ENCODE measurements at places on chromosomes 11 and 22. TPM values are rescaled to one million over a fixed set of nuclear protein-coding genes. Genes with fewer than 3 reads are reported as not detected.

- H3K4me3 ChIP-seq: no peak overlapping the region
- no peak overlapping the region for H3K27ac ChIP-seq
- no peak for DNase-seq
- peaks cover 11% of the 10 kb centered on the region for H3K4me1 ChIP-seq
Observed at GRCh38 chr22:47146941-47147340, 384.5 kb downstream of the TBC1D22A start.

GRCh38 chr11:85232559-85232958, 394.6 kb downstream of the DLG2 start:
- H3K36me3 ChIP-seq: no peaks in the 10 kb centered on the region
- no peak overlapping the region for H3K4me3 ChIP-seq
- DNase-seq: no peak
- H3K27me3 ChIP-seq: no peaks in the 10 kb centered on the region
- no peak overlapping the region for H3K27ac ChIP-seq
- H3K4me1 ChIP-seq: no peaks in the 10 kb centered on the region

GRCh38 chr22:35353318-35353717, 27.6 kb upstream of the HMOX1 start:
- H3K27ac ChIP-seq: peak overlapping the region; percentile 57
- peaks cover 37% of the 10 kb centered on the region for H3K4me1 ChIP-seq
- H3K36me3 ChIP-seq: peaks cover 2% of the 10 kb centered on the region
- no peak overlapping the region for H3K4me3 ChIP-seq
- peak; percentile 42 for DNase-seq

TMEM86A gene
- total RNA-seq: 5.4 TPM

DNA sequence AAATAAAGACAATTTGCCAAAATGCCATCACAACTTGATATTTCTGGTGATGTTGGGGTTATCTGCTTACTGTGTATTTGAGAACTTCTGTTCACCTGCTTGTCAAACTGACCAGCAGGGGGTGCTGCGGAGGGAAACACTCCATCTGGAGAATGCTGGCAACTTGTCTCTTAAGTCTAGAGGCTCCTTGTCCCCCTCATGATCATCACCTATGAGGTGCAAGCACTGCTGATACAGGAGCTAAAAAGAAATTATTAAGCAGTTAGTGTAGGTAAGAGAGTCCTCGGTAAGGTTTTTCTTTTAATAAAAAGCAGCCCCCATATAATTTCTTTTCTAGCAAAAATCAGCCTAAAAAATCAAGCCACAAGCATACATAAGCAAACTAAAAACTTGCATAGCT, 32.7 kb upstream of the GLYATL1B start:
- DNase-seq: peak; percentile 51
- H3K4me3 ChIP-seq: no peak overlapping the region
- H3K27me3 ChIP-seq: peaks cover 32% of the 10 kb centered on the region
- no peak overlapping the region for H3K27ac ChIP-seq
- H3K36me3 ChIP-seq: no peaks in the 10 kb centered on the region
- H3K4me1 ChIP-seq: peaks cover 5% of the 10 kb centered on the region
